Stomach (tissue), 19 donors: ENCODE measurements at places on chromosomes 5 and 9. TPM values are rescaled to one million over a fixed set of nuclear protein-coding genes. Genes with fewer than 3 reads are reported as not detected.

FAM221B gene
- polyA plus RNA-seq: not detected

PPIC gene
- 19.0 TPM for polyA plus RNA-seq

FAM78A gene
- 0.85 TPM for polyA plus RNA-seq

CDC20B gene
- polyA plus RNA-seq: not detected

LRRC70 gene
- polyA plus RNA-seq: 0.68 TPM

DNA sequence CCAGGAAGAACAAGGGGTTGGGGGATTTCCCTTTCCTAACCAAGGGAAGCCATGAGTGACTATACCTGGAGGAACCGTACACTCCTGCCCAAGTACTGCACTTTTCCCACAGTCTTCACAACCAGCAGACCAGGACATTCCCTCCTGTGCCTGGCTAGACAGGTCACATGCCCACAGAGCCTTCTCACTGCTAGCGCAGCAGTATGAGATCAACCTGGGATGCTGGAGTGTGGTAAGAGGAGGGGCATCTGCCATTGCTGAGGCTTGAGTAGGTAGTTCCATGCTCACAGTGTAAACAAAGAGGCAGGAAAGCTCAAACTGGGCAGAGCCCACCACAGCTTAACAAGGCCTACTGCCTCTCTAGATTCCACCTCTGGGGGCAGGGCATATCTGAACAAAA, 35.9 kb downstream of the SAXO1 start:
- DNase-seq: no peak
- H3K27ac ChIP-seq: no peak overlapping the region
- H3K4me3 ChIP-seq: no peak overlapping the region
- H3K27me3 ChIP-seq: no peaks in the 10 kb centered on the region
- H3K4me1 ChIP-seq: no peaks in the 10 kb centered on the region

DNA sequence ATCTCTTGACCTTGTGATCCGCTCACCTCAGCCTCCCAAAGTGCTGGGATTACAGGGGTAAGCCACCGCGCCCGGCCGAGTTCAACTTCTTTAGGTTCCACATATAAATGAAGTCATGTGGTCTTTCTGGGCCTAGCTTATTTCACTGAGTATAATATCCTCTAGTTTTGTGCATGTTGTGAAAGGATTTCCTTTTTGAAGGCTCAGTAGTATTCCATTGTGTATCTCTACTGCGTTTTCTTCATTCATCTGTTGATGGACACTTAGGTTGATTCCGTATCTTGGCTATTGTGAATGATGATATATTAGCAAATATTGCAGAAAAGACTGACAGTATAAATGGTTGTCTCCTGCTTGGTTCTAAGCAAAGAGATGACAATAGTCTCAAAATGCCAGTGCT, 20.1 kb downstream of the ODF2 start:
- H3K36me3 ChIP-seq: peaks cover 23% of the 10 kb centered on the region
- H3K4me1 ChIP-seq: no peaks in the 10 kb centered on the region
- H3K27ac ChIP-seq: no peak overlapping the region

DNA sequence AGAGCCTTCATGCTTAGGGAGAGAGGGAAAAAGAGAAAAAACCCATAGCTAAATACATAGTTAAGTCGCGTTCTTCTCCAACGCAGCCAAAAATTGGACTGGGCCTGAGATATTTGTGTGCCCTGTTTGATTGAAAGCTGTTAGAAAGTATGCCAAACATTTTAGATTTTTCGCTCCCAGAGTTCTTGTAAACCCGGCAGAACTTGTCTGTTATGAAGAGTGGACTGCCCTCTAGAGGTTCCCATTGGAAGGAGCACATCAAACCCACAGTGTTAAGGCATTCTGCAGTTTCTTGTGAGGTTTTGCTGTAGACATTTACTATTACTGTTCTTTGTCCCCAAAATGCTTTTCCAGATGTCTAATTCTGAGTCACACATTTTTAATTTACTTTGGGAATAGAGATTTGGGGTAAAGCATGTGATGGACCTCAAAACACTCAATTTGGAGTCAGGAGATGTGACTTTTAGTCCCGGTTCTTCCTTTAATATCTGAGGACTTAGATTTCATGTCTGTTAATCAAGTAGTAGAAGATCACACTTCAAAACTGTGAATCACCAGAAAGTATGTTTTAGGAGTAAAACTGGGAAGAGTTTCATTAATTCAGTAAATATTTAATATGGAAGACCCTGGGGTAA, 96.6 kb downstream of the PCSK1 start:
- H3K4me1 ChIP-seq: peaks cover 32% of the 10 kb centered on the region
- peak; percentile 80 for DNase-seq
- H3K4me3 ChIP-seq: no peak overlapping the region
- no peaks in the 10 kb centered on the region for H3K27me3 ChIP-seq
- H3K27ac ChIP-seq: peak overlapping the region; percentile 73

- DNase-seq: no peak
- H3K4me3 ChIP-seq: no peak overlapping the region
- peaks cover 32% of the 10 kb centered on the region for H3K36me3 ChIP-seq
- H3K27ac ChIP-seq: no peak overlapping the region
- no peaks in the 10 kb centered on the region for H3K4me1 ChIP-seq
Measured at GRCh38 chr9:126419475-126419874, 92.8 kb downstream of the MVB12B start.

GRCh38 chr9:135746565-135746964, 44.6 kb downstream of the KCNT1 start:
- H3K4me1 ChIP-seq: no peaks in the 10 kb centered on the region
- no peaks in the 10 kb centered on the region for H3K27me3 ChIP-seq
- DNase-seq: no peak
- H3K36me3 ChIP-seq: no peaks in the 10 kb centered on the region
- H3K4me3 ChIP-seq: no peak overlapping the region
- H3K27ac ChIP-seq: no peak overlapping the region

- H3K36me3 ChIP-seq: no peaks in the 10 kb centered on the region
- peaks cover 24% of the 10 kb centered on the region for H3K4me1 ChIP-seq
- no peak overlapping the region for H3K27ac ChIP-seq
- H3K4me3 ChIP-seq: no peak overlapping the region
- H3K27me3 ChIP-seq: no peaks in the 10 kb centered on the region
Measured at GRCh38 chr9:98909935-98910334, 33.8 kb upstream of the COL15A1 start.

DNA sequence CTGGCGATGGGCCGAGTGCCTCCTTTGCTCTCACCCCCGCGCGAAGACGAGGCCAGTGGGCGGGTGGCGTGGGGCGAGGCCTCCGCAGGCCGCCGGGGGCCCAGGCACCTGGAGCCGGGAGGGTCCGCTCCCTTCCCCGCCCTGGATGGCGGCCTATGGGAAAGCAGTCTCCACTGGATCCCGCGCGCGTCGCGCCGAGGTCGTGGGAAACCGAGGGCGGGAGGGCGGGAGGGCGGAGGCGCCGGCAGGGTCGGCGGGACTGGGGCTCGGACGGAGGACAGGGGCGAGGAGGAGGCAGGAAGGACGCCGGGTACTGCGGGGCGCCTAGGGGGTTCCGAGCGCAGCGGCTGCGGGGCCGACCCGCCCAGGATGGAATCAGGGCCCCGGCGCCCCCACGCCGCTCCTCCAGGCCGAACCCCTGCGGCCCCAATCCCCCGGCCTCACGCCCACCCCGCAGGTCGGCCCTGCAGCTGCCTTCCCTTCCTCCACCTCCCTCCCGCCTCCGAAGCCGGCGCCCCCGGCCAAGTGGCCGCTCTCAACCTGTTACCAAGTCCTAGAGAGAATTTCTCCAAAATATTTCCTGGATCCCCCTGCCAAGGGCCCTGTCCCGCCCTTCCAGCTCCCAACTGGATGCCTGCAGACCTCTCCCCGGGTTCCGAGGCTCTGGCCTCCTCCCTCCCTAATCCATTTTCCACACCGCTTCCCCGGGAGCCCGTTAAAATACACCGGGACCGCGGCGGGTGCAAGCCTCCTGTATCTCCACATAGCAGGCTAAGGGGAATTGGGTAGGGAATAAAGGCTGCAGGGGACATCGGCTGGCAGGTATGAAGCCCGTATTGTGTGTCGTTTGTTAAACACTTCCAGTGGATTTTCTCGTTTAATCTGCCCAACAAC, 146.3 kb downstream of the ERCC6L2 start:
- peaks cover 38% of the 10 kb centered on the region for H3K4me1 ChIP-seq
- peak overlapping the region; percentile 74 for H3K27ac ChIP-seq
- H3K4me3 ChIP-seq: peak overlapping the region; percentile 57
- peaks cover 8% of the 10 kb centered on the region for H3K36me3 ChIP-seq
- peak; percentile 70 for DNase-seq

DNA sequence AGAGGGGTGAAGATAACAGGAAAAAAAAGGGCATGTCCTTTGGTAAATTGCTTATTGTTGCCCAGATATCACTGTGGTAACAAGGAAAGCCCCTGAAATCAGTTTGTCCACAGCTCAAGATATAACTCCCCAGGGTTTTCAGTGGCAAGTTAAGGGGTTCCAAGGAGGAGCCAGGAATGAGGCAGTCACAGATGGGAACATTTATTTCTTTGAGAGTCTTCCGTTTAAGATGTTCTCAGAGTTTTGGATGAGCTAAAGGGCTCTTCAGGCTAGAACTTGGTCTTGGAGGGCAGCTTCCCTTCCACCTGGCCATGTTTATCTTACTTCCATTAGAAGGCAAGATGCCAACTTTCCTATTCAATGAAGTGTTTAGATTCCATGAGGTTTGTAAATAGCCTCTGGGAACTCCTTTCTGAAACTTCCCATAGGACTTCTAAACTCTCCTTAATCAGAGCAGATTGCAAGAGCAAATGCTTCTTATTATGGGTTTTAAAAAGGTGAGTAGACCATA, 277.6 kb upstream of the TNC start:
- H3K36me3 ChIP-seq: no peaks in the 10 kb centered on the region
- H3K27me3 ChIP-seq: no peaks in the 10 kb centered on the region
- H3K4me3 ChIP-seq: no peak overlapping the region
- DNase-seq: peak; percentile 40
- no peaks in the 10 kb centered on the region for H3K4me1 ChIP-seq
- no peak overlapping the region for H3K27ac ChIP-seq

DNA sequence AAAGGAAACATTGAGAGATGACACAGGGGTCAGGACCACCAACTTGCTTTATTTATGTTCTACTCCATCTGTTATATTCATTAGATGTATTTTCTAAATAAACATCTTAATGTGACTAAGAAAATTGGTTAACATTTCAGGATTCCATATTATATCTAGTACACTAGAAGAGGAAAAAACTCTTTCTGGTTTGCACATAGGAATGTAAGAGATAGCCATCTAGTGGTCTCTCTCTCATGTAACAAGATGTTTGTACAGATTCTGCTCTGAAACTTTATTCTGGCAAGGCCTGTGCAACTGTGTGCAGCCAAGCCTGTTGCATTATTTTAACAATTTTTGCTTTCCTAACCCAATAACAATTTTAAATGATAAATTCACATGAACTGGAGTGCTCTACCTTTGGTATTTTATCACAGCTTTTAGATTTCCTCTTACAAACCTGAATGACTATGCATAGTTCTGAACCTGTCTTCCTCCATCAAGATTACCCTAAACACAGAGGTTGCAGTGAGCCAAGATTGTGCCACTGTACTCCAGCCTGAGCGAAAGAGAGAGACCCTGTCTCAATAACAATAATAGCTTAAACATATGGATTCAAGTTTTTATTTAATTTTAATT, 148.2 kb downstream of the GIN1 start:
- no peaks in the 10 kb centered on the region for H3K4me1 ChIP-seq
- no peak for DNase-seq
- H3K36me3 ChIP-seq: peaks cover 14% of the 10 kb centered on the region

- H3K36me3 ChIP-seq: no peaks in the 10 kb centered on the region
- peaks cover 15% of the 10 kb centered on the region for H3K27me3 ChIP-seq
- H3K4me3 ChIP-seq: no peak overlapping the region
- no peak overlapping the region for H3K27ac ChIP-seq
- peaks cover 17% of the 10 kb centered on the region for H3K4me1 ChIP-seq
- no peak for DNase-seq
Measured at GRCh38 chr5:135883026-135883425, 12.6 kb downstream of the IL9 start.

DNA sequence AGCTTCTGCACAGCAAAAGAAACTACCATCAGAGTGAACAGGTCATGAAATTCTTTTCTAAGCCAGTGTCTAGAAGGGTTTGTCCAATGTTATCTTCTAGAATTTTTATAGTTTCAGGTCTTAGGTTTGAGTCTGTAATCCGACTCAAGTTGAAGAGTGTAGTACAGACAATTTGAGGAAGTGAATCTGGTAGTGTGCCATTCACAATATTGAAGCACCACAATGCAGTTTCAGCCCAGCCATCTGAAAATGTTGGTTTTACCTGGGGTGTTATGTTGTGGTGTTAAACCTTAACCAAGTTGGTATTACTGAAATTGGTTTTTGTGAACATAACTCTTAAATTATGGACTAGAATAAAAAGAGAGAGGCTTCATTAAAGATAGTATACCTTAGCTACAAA, 77.2 kb downstream of the ADAMTS16 start:
- no peaks in the 10 kb centered on the region for H3K4me1 ChIP-seq
- H3K4me3 ChIP-seq: no peak overlapping the region
- no peaks in the 10 kb centered on the region for H3K27me3 ChIP-seq
- H3K36me3 ChIP-seq: no peaks in the 10 kb centered on the region

DNA sequence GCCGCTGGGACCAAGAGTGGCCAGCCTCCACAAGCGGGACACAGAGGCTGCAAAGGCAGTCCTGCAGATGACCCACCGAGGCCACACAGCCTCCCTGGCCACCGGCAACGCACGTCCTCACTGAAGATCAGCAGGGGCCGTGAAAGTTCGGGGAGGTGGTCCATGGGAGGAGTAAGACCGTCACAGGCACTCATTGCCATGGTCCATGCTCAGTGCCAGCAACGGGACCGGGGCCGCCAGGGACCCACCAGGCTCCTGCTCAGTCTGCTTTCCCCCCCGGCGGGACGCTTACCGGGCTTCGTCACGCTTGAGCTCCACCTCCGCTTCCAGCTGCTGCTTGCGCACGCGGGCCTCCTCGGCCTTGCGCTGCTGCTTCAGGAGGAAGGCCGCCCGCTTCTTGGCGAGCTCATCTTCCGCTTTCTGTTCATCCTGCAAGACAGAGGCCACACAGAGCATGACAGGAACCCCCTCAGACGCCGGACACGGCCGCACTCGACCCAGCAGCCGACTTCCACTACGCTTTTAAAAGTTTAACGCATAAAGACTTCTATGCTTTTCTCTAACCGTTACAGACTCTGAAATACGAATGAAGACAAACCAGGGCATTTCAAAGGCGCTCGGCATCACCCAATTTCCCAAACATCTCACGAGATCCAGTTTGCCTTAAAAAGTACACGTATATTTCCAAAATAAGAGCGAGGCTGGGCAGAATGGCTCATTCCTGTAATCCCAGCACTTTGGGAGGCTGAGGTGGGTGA, 88.4 kb downstream of the CAMSAP1 start:
- H3K4me1 ChIP-seq: no peaks in the 10 kb centered on the region
- H3K27me3 ChIP-seq: no peaks in the 10 kb centered on the region
- no peak for DNase-seq
- H3K36me3 ChIP-seq: peaks cover 100% of the 10 kb centered on the region

- peak overlapping the region; percentile 39 for H3K27ac ChIP-seq
- no peaks in the 10 kb centered on the region for H3K4me1 ChIP-seq
- H3K36me3 ChIP-seq: no peaks in the 10 kb centered on the region
- DNase-seq: peak; percentile 72
- no peak overlapping the region for H3K4me3 ChIP-seq
Measured at GRCh38 chr9:110650991-110651411, 17.6 kb upstream of the MUSK start.
